ENCODE measurements at places on chromosomes 6 and 20.

GRCh38 chr6:161963634-161964234 lies 689.9 kb upstream of the AGPAT4 start:
- DNase-seq, result no peak

GRCh38 chr6:168678077-168678476 lies 237.1 kb downstream of the SMOC2 start:
- DNase-seq, result no peak

DNA sequence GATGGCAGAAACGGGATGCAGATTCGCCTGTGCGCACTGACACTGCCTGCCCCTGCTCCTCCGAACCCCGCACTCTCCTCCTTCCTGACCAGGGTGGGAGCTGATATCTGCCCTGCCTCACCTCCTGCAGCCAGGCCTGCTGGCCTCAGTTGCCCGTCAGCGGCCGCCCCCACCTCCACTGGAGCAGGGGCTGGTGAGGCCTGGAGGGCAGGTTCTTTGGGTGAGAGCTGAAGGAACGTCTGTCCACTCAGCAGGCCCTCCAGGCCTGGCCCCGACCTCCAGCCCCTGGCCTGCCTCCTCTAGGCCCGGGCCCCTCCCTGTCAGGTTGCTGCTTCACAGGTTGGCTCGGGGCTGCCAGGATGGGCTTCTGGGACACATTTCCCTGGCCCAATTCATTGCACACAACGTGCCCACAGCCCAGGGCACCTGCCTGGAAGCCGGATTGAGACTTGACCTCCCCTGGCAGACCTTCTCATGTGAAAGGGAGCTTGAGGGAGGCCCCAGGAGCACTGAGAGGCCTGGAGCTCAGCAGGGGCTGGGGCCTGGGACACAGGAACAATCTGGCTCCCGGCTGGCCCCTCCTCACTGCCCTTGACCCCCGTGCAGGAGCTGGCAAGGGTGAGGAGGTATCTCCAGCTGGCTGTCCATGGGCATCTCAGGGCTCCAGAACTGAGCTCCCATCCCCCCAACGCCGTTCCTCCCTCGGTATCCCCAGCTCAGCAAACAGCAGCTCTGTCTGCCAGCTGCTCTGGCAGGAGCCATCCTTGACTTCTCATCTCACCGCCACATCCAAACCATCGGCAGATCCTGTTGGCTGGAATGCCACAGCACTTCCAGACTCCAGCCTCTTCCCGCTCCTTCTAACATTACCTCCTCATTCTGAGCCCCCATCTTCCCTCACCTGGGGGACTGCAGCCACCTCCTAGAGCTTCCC lies 39.5 kb downstream of the SPDEF start:
- no peak for DNase-seq

GRCh38 chr20:3911956-3912355 lies 22.8 kb downstream of the PANK2 start:
- DNase-seq, result no peak

DNA sequence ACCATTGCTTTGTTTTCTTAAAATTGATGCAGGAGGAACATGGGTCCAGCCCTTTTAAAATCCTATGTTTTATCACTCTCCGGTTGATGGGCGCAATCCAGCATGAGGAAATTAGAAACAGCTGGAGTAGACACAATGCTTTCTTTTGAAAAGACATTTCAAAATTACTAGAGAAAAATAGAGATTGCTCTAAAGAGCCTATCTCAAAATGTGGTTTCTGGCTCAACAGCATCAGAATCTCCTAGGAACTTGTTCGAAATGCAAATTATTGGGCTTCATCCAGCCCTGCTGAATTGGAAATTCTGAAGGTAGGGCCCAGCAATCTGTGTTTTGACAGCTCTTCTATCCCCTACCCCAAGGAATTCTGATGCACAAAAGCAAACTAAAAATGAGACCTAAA lies 190.8 kb upstream of the BMP2 start:
- DNase-seq, result no peak

DNA sequence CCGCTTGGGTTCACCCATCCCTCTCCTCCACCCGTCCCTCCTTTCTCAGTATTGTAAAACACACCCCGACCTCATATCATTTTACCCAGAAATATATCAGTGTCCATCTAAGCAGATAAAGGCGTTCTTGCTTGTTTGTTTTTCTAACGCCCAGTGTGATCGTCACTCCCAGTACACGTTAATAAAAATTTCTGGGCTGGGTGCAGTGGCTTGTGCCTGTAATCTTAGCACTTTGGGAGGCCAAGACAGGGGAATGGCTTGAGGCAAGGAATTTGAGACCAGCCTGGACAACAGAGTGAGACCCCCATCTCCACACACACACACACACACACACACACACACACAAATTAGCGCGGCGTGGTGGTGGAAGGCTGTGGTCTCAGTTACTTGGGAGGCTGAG lies 24.4 kb upstream of the TFAP2C start:
- no peak for DNase-seq

DNA sequence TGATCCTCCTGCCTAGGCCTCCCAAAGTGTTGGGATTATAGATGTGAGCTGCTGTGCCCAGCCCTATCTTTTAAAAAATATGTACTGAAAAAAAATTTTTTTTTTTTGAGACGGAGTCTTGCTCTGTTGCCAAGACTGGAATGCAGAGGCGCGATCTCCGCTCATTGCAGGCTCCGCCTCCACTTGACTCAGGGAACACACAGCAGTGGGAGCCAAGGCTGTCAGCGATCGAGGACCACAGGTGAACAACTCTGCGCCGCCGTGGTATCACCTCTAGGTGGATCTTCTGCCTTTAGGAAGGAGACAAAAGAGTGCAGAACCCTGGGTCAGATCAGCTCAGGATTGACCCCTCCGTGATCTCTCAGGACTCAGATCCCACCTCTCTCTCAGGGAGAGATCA lies 13.7 kb downstream of the RAET1E start:
- no peak for DNase-seq
